Left lung (tissue), 14 donors: ENCODE measurements at places on chromosomes 5 and 9. TPM values are rescaled to one million over a fixed set of nuclear protein-coding genes. Genes with fewer than 3 reads are reported as not detected.

GRCh38 chr5:16930496-16930895 lies 5.6 kb downstream of the MYO10 start:
- H3K4me1 ChIP-seq, result peaks cover 48% of the 10 kb centered on the region
- no peak overlapping the region for H3K4me3 ChIP-seq
- DNase-seq, result no peak
- peak overlapping the region; percentile 20 for H3K27ac ChIP-seq
- peaks cover 27% of the 10 kb centered on the region for H3K27me3 ChIP-seq

Gene PCDHA9
- polyA plus RNA-seq, result 0.03 TPM

Gene LURAP1L
- 83.9 TPM for polyA plus RNA-seq

Gene SLC36A2
- polyA plus RNA-seq, result 0.09 TPM

Gene VCP
- polyA plus RNA-seq, result 204 TPM

Gene NR5A1
- 0.14 TPM for polyA plus RNA-seq

GRCh38 chr9:7613931-7614330 lies 185.6 kb downstream of the DMAC1 start:
- no peaks in the 10 kb centered on the region for H3K4me1 ChIP-seq
- no peak overlapping the region for H3K27ac ChIP-seq
- no peaks in the 10 kb centered on the region for H3K27me3 ChIP-seq
- no peak for DNase-seq
- H3K4me3 ChIP-seq, result no peak overlapping the region

Gene SPINK7
- 0.67 TPM for polyA plus RNA-seq

- no peaks in the 10 kb centered on the region for H3K27me3 ChIP-seq
- no peak overlapping the region for H3K27ac ChIP-seq
- H3K36me3 ChIP-seq, result no peaks in the 10 kb centered on the region
- H3K4me1 ChIP-seq, result no peaks in the 10 kb centered on the region
Measured at GRCh38 chr5:133307275-133307674, 255.5 kb downstream of the HSPA4 start.

- DNase-seq, result no peak
- no peaks in the 10 kb centered on the region for H3K27me3 ChIP-seq
- no peaks in the 10 kb centered on the region for H3K36me3 ChIP-seq
Measured at GRCh38 chr5:172733974-172734346, 37.0 kb downstream of the DUSP1 start.

Gene SLC27A6
- polyA plus RNA-seq, result 2.8 TPM

Gene GABRA6
- polyA plus RNA-seq, result not detected

Gene PCDHA7
- polyA plus RNA-seq, result 0.34 TPM

Gene ANKRD20A1
- 0.54 TPM for polyA plus RNA-seq

Gene LHX3
- not detected for polyA plus RNA-seq

DNA sequence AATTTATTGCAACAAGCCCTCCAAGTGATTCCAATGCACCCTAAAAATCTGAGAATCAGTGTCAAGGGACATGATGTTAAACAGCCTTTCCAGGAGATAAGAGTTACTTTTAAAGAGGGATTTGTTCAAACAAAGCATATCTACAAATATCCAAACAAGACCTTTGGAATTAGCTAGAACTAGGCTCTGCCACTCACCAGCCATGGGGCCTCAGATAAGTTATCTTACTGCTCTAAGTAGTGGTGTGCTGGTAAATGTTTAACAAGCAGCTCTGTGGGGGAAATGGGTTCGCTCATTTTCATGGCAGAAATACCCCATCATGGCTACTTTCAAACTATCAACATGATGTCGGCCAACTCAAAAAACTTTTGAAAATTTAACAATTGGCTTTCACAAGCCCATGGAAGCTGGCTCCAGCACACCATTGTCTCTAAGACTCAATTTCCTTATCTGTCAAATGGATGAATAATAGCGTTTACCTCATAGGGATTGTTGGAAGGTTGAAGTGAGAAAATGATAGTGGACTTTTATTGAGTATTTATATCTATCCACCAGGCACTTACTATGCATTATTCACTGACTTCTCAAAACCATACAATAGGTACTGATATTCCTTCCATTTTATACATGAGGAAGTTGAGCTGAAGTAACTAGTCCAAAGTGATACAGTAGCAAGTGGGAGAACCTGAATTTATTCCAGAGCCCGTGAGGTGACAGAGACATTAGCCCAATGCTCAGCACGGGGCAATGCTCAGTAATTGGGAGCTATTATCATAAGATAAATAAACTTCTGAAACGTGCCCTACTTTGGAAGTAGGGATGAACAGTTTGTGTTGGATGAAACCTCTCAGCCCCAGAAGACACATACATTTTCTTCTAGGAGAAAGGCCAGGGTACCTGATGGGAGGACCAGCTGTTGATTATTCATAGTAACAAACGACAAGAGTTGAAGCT lies 43.2 kb downstream of the SH3RF2 start:
- H3K4me1 ChIP-seq, result peaks cover 4% of the 10 kb centered on the region
- no peak for DNase-seq
- no peaks in the 10 kb centered on the region for H3K27me3 ChIP-seq
- H3K4me3 ChIP-seq, result no peak overlapping the region
- no peaks in the 10 kb centered on the region for H3K36me3 ChIP-seq

GRCh38 chr5:107486489-107486888 lies 184.2 kb downstream of the EFNA5 start:
- no peak for DNase-seq
- no peaks in the 10 kb centered on the region for H3K36me3 ChIP-seq
- peak overlapping the region; percentile 34 for H3K27ac ChIP-seq
- H3K4me1 ChIP-seq, result no peaks in the 10 kb centered on the region
- H3K27me3 ChIP-seq, result no peaks in the 10 kb centered on the region

- H3K4me3 ChIP-seq, result no peak overlapping the region
- DNase-seq, result no peak
- H3K27ac ChIP-seq, result no peak overlapping the region
Measured at GRCh38 chr9:32873553-32873952, 90.2 kb downstream of the TMEM215 start.

Gene SLC34A3
- polyA plus RNA-seq, result 2.8 TPM
